ENCODE measurements at places on chromosomes 7 and 10.
A peak's percentile ranks its signal among the peaks of the same experiment; 100 is the strongest.

- DNase-seq = no peak
Measured at GRCh38 chr7:84482476-84482875, 287.9 kb upstream of the SEMA3A start.

DNA sequence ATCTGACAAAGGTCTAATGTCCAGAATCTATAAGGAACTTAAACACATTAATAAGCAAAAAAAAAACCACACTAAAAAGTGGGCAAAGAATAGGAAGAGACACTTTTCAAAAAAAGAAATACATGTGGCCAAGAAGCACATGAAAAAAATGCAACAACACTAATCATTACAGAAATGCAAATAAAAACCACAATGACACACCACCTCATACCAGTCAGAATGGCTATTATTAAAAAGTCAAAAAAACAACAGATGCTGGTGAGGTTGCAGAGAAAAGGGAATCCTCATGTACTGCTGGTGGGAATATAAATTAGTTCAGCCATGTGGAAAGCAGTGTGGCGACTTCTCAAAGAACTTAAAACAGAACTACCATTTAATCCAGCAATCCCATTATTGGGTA, 119.0 kb downstream of the LMBR1 start:
- no peak for DNase-seq

DNA sequence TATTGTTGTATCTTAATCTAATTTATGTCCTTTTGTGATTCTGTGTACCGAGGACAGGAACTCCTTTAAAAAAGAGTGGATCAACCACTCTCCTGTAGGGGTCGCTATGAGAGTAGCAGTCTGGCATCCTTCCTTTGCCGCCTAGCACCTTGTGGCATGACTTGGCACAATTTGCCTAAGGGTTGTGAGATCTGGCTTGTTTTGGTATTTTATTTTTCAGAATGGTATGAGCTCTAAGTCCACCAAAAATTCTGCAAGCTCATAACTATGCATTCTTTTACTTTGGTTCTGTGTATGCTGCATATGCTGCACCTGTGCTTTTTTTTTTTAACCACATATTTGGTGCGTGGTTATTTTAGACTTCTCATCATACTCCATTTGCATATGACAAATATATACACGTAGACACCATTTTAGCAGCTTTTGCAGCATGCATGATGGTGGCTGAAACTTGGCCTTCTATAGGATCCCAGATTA, 112.8 kb downstream of the CDK14 start:
- DNase-seq = peak; percentile 30

GRCh38 chr7:132666071-132666773, 90.0 kb upstream of the PLXNA4 start:
- DNase-seq = no peak

DNA sequence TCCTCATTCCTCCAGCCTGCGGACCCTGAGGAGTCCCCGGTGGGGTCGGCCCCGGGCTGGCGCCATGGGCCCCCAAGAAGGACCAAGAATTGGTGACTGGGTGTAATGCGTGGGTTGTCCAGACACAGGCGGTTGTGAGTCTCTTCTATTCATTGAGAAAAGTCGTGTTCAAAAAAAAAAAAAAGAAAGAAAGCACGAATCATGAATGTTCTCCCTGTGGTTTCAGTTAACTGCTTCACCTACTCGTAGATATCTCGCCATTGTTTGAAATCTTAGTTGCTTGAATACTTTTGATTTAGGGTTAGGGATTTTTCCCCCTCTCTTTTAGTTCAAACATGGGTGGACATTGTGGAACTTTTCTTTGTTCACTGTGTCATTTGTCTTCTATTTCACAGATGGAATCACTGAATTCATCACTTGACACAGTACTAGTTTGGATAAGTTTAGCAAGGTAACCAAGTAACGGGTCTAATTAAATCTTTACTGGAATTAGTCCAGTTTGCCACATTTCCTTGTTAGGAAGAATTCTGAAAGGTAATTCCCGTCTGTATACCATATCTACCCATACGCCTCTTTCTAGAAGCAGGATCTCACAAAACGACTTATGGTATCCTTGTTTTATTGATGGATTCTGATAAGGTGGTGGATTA, 775 bp downstream of the STARD3NL start:
- DNase-seq = peak; percentile 9

DNA sequence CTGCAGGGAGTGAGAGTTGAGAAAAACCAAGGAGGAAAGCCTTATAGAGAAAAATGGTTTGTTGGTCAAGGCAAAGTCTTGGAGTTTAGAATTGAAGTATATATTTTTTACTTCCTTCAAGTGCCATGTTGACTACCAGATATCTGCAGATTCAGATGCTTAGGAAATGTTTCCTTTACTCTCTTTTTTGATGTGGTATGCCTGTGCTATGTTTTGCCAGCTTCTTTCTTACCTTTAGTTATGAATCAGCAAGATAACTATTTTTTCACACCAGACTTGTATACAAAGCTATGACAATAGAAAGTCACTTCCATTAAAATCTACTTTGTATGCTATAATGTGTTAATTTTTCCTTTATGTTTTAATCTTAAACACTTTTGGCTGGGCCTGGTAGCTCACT, 3.6 kb downstream of the R3HCC1L start:
- no peak for DNase-seq

GRCh38 chr10:124305984-124306383, 112.7 kb downstream of the OAT start:
- no peak for DNase-seq

DNA sequence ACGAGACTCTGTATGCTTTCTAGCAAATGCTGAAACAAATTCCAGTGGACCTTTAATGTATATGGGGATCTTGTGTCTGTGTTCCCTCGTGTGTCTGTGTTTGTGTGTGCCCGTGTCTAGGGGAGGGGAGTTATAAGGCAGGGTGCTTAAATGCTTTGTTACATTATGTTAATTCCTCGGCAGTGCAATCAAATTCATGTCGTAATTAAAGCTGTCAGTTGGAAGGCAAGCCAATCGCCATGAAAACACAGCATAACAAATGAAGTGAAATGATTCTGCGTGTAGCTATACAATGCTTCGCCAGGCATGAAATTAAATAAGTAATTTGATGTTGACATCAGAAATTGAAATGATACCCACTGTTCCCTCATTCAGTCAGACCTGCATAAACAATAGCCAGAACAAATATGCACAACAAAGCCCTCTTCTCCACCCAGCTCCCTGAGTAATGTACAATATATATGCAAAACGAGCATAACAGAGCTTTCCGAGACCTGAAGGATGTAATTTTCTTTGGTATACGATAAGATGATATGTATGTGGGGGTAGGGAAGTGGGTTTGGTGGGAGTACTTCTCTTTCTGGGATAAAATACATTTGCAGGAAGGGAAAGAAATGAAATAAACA, 534.1 kb downstream of the AUTS2 start:
- DNase-seq = no peak

DNA sequence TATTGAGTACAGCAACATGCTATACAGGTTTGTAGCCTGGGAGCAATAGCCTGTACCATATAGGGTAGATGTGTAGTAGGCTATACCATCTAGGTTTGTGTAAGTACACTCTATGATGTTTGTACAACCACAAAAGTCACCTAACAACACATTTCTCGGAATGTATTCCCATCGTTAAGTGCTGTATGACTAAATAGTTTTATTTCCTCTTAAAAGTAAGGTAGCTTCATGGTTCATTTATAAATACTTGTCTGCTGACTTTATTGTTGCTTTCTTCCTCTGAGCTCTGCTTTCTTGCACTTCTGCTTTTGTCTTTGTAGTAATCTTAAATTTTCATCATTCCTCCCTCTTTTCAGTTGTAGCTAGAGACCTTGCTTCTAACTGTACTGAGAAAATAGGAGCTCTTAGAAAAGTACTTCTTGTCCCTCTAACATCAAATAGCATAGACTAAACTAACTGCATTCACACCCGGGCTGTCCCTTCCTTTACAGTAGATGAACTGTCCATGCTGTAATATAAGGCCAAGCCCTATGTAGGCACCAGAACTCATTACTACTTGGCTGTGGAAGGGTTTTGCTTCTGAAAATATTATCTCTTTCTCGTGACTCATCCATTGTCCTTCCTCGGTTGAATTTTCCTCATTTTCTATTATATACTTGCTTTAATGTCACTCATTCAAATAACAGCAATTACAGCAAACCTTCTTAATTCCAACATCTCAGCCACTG, 55.4 kb upstream of the FAM3C start:
- DNase-seq = no peak

DNA sequence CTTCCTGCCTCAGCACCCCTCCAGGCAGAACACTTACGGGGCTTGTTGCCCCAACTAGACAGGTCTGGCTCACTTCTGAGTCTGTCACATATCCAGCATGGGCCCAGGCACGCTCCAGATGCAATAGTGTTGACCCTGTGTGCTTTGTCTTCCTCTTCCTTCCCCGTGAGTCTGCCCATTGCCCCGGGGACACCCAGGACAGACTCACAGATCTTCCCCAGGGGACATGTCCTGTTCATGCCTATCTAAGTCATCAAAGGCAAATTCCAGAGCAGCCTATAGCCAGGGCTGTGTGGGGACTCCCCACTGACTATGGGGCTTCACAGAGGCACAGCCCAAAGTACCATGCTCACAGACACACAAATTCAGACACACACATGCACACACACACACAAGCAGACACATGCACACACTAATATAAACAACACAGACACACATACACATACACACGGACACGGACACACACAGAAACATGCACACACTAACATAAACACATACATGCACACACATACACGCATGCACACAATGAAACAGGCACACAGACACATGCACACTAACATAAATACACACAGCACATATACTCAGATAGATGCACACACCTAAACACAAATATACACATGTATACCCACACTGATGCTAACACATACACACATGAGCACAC, 175.8 kb downstream of the KCNMA1 start:
- DNase-seq = no peak

DNA sequence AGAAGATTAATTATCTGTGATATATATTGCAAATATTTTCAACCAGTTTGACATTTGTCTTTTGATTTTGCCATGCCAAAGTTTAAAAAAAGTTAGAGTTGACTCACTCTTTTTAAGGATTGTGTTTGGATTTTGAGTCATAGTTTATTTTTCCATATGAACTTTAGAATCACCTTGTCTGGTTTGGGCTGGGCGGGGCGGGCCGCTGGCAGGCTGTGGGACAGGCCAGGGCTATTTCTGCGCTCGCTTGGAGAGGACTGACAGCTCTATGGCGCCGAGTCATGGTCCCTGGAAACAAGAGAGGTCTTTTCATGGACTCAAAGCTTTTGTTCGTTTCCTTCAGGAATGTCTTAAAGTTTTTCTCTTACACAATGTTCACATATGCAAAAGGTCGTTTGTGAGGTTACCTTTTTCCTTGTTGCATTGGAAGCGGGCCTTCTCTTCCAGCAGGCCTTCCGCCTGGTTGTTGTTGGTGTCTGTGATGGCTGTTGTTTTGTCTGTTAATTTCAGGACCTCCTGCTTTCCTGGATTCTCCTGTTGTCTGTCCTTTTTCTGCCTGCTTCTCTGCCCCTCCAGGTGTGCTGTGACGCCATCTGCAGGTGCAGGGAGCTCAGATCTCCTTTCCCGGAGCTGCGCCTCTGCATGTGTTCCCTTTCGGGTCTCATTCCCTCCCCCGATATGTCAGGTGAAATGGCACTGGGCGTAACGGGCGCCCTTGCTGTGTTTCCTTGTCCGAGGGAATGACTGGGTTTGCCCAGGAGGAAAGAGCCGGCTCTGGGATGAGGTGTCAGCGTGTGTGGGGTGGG, 53.8 kb downstream of the INPP5A start:
- DNase-seq = no peak

GRCh38 chr10:124353896-124354295, 64.8 kb downstream of the OAT start:
- no peak for DNase-seq

DNA sequence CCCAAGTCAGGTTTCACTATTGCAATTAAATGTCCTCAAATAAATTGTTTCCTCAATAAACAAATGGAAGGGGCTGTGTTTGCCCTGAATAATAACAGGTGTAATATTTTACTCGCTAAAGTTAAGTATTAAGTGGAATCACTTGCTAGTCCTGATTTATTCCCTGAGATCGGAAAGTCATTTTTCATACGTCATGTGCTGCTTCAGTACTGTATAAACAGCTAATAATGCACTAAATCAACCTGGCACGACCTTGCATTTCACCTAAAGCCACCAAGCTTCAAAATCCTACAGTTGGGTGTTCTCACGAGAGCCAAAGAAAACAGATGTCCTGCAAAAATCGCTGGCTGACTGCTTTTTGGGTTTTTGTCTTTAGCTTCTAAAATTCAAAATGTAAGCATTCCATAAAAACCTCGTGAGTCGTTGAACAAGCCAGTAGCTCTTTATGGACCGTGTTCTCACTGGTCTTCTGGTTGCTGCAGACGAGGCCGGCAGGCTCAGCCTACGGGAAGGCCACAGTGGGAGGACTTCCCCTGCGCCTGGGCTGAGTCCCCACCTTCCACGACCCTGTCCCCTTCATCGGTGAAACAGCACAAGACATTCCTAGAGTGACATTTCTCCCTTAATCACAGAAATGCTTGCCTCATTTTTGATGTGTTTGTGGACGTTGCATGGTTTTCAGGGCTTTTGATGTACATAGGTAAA, 17.9 kb upstream of the MNX1 start:
- DNase-seq = no peak

- no peak for DNase-seq
Measured at GRCh38 chr7:31408140-31408729, 67.7 kb upstream of the NEUROD6 start.

DNA sequence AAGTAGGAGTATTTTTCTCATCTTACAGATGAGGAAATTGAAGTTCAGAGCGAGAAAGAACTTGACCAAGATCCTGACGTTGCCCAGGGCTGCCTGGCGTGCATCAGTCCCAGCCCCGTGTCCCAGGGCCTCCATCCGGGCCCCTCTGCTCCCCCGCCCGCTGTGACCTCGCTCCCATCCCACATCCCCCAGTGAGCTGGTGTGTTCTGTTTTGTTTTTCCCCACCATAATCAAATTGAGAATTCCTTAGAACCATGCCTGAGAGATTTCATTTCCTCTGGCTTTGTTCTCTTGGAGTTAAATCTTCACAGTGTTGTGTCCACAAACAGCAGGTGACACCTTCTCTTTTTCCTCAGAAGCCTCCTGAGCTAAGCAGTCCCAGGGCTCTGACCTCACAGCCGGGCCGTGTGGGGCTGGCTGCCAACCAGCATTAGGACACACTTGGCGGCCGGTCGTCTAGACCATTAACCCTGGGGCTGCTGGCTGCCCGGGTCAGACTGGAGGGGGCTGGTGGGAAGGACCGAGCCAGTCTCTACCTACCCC, 44.3 kb downstream of the PFKP start:
- no peak for DNase-seq

- no peak for DNase-seq
Measured at GRCh38 chr7:95491634-95492314, 6.0 kb downstream of the ASB4 start.

GRCh38 chr10:11712744-11713143, 29.4 kb upstream of the ECHDC3 start:
- DNase-seq = no peak

GRCh38 chr7:102300643-102301221, 14.1 kb downstream of the SH2B2 start:
- no peak for DNase-seq

Data from GM18507 (cell line).